ENCODE measurements at places on chromosomes 13 and 19.

DNA sequence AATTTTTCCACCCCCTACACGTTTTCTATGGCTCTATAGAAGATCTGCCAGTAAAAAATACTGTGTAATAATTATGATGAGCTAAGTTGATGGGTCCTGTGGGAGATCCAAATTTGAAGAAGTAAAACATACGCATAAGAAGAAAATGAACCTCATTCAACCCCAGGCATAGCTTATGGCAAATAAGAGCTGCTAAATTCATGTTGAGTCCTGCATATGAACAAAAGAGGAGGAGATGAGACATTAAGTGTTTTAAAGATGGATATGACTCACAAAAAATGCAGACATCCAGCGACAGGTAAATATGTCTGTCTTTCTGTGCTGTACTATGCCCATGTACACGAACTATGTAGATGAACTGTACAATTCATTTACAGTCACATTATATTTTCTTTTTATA, 101.9 kb downstream of the LIG4 start:
- no peak for DNase-seq

DNA sequence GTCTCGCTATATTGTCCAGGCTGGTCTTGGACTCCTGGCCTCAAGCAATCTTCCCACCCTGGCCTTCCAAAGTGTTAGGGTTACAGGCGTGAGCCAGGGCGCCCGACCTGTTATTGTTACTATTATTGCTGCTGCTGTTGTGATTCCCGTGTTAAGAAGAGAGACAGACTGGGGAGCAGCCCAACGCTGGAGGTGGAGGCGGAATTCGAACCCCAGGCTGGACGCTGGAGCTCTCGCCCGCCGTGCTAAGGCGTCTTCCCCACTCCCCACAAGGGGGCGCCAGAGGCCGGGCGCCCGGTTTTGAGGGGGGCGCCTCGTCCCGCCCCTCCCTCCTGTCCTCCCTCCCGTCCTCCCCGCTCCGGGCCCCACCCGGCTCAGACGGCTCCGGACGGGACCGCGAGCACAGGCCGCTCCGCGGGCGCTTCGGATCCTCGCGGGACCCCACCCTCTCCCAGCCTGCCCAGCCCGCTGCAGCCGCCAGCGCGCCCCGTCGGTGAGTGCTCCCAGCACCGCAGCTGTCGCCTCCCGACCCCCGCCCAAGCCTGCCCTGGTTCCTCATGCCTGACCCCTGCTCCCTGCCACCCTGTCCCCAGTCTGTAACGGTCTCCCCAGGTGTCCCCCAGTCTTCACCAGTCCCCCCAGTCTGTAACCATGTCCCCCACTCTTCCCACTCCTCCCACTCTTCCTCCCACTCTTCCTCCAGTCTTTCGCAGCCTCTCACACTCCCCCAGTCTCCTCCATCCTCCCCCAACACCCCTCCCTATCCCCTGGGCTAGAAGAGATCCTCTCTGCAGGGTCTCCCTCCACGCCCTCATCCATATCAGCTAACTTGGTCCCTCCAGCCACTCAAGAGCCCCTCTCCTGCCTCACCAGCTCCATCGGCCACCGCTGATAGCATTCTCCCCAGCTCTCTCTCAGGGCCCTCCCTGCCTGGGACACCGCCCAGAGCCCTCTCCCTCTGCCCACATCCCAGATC, at the start of gene EHD2:
Gene EHD2, plus strand, starts transcription at position 377 of the 976 bp plus-strand sequence. CDS start 3,191 bp downstream, outside the sequence.
- peak; percentile 80 for DNase-seq

GRCh38 chr19:53467485-53468262, at the start of gene ZNF813:
Gene ZNF813 (plus strand): TSS chr19:53467733. CDS start chr19:53483823, 16,090 bp downstream.
- peak; percentile 25 for DNase-seq

- no peak for DNase-seq
Observed at GRCh38 chr19:9296336-9296735, 13.3 kb downstream of the ZNF699 start.

- no peak for DNase-seq
Observed at GRCh38 chr19:18294467-18294864, 13.0 kb upstream of the JUND start.

- DNase-seq = peak; percentile 4
Observed at GRCh38 chr13:24511816-24512196, 772 bp downstream of the PARP4 start.

DNA sequence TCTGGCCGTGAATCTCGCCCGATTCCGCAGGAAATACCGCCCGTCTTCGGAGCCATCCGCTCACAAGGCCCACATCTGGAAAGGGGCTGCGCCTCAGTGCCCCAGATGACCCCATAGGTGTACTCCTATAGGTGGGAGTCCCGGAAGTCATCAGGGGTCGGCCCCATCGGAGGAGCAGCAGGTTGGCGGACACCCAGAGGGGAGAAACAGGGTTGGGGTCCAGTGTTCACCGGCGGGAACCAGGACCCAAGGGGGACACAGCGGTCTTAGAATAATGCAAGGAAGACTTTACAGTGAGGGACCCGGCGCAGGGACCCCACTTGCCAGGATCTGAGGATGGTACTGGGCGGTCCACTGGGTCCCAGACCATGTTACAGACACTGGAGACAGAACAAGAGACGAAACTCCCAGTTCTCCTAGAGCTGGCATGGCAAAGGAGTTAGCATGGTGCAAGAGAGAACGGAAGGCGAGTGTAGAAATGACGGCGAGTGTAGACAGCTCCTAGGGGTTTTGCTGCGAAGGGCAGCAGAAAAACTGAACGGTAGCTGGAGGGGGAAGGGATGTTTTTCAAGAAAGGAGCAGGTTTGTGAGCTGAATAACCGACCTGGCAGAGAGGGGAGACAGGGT, 4.2 kb upstream of the RGL3 start:
- no peak for DNase-seq

DNA sequence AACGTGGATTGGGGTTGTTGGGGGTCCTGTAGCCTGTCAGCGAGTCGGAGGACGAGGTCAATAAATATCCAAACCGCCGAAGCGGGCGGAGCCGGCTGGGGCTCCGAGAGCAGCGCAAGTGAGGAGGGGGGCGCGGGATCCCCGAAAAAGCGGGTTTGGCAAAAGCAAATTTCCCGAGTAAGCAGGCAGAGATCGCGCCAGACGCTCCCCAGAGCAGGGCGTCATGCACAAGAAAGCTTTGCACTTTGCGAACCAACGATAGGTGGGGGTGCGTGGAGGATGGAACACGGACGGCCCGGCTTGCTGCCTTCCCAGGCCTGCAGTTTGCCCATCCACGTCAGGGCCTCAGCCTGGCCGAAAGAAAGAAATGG, 754 bp upstream of the SIX5 start:
- DNase-seq = no peak

- no peak for DNase-seq
Observed at GRCh38 chr13:75907044-75907443, 270.9 kb downstream of the LMO7 start.

- no peak for DNase-seq
Observed at GRCh38 chr19:35022460-35022859, 7.8 kb upstream of the SCN1B start.

- no peak for DNase-seq
Observed at GRCh38 chr13:31045286-31046081, 113.0 kb downstream of the TEX26 start.

- no peak for DNase-seq
Observed at GRCh38 chr13:22076658-22077057, 405.8 kb downstream of the FGF9 start.

GRCh38 chr13:111486801-111487200, 166.4 kb downstream of the TEX29 start:
- DNase-seq = no peak

GRCh38 chr13:101453784-101454201, 1.3 kb downstream of the ITGBL1 start:
- no peak for DNase-seq

GRCh38 chr13:74052402-74052928, 81.7 kb downstream of the KLF12 start:
- DNase-seq = no peak

DNA sequence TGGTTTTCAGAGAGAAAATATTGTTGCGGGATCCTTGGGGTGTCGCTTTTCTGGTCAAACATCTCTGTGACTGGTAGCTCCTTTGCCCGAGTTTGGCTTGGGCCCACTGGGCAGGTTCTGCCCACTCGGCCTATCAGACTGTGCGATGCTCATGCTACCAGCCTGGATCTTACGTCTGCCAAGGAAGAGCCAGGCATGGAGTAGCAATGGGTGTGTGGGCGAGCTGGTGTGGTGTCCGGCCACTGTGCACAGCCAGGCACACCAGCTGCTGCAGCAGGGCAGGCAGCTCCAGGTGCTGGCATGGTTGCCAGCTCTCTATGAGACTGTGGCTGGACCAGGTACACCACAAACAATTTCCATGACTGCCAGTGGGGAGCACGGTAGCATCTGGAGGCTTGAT, 1351.8 kb upstream of the PCDH20 start:
- DNase-seq = no peak

- DNase-seq = peak; percentile 29
Observed at GRCh38 chr19:50230379-50231351, 27.2 kb downstream of the MYH14 start.

GRCh38 chr13:23679220-23679619, 109.0 kb downstream of the TNFRSF19 start:
- DNase-seq = no peak

DNA sequence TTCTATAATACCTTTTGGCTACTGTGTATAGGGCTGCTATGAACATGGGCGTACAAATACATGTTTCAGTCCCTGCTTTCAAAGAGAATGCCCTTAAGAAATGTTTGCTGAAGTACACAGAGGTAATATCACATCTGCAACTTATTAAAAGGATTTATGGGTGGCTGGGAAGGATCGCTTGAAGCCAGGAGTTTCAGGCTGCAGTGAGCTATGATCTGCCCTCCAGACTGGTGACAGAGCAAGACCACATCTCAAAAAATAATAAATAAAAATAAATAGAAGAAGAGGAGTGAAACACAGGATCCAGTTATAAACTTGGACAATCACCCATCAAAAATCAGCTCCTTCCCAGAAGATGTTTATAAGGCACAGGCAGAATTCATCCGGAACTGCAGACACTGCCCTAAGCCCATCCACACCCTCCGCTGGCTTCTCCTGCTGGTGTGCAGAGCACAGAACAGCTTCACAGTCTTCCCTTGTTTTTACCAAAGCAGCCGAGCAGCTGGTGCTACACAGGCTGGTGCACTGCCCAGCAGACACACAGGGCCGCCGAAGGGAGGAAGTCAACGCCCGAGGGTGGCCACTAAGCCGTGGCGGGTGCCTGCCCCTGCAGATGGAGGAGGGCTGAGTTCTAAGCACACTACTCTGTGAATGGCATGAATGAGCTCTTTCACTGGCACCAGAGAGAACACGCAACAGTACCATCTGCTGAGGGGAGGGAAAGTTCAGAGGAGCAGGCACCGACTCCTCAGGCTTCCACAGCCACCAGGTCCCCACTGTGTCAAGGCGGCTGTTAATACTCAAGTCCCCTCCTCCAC, 44.0 kb downstream of the BRD4 start:
- DNase-seq = no peak

DNA sequence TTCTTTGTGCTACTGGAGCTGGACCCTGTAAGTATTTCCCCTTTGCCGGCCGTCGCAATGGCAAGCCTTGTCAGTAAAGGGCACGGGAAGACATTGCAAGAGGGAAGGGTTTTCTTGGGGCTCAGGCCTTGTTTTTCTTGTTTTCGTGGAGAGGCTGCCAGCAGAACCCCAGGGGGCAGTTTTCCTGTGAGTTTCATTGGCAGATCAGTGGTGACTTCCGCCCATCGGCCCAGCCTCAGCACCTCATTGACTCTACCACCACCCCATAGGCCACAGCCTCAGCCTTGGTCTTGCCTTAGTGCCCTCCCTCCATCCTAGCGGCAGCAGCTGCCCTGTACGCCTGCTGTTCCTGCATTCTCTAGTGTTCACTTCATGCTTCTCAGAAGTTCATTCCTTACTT, 61.5 kb downstream of the GJA3 start:
- no peak for DNase-seq

DNA sequence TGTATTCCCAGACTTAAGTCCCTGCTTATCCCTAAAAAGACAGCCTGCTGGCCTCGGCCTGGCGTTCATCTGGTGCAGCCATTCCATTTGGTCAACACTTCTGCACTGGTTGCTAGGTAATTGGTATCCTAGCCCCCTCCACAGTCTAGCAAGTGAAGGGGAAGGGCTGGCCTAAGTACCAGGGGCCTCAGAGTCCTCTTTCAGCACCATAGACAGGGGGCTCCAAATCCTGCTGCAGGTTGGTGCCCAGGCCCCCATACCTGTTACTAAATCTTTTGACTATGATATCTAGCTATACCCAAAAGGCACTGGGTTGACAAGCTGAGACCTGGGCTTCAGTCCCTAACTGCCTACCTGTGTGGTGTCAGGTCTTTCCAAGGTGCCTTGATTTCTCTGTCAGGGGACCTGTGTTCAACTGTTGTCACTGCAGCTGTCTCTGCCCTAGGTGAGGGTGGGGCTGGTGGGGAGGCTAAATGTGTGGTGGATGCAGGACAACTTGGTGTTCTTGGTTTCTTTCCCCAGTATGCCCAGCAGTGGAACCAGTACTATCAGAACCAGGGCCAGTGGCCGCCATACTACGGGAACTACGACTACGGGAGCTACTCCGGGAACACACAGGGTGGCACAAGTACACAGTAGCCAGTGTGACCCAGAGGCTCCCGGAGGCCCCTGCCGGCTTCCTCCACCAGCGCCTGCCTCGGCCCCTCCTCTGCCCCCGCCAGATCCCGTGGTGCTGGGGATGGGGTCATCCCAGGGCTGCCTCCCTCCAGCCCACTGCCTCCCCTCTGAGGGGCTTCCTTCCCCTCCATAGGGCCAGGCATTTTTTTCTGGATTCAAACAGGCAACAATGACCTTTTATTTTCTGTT, 3.8 kb upstream of the CCDC97 start:
- DNase-seq = no peak

- DNase-seq = no peak
Observed at GRCh38 chr19:12821761-12822160, 12.6 kb downstream of the RTBDN start.

DNA sequence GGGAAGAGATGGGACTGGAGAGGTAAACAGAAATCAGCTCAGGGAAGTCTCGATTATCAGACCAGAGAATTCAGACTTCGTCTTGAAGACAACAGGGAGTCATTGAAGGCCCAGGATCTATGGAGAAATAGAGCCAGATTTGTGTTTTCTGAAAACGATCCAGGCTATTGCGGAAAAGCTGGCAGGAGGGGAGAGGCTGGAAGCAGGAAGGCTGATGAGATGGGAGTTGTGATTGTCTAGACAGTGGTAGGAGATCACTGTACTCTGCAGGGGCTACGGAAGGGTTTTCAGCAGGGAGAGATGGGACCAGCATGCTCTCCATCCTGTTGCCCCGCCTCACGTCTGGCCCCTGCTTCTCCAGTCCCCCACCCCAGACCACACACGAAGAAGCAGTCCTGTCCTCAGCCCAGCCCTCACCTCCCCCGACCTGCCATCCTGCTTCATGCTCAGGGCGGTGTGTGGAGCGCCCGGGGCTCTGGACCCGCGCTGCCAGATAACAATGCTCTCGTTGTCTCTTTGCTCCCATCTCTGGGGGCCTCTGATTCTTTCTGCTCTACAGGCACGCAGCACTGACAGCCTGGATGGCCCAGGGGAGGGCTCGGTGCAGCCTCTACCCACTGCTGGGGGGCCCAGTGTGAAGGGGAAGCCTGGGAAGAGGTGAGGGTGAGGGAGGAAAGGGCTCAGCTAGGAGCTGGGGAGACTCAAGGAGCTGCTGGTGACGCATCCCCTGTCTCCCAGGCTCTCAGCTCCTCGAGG, 1.9 kb downstream of the ARHGAP33 start:
- no peak for DNase-seq

- no peak for DNase-seq
Observed at GRCh38 chr19:28582796-28583195, 630.2 kb downstream of the UQCRFS1 start.
